GM23248 (cell line): ENCODE measurements at places on chromosomes 3 and 15. TPM values are rescaled to one million over a fixed set of nuclear protein-coding genes. Genes with fewer than 3 reads are reported as not detected.

SLC2A2 gene
- total RNA-seq, result not detected in 2 replicates

GRCh38 chr3:131903988-131904415 is 130.8 kb downstream of the CPNE4 start:
- DNase-seq, result peak; percentile 96

SPATA12 gene
- not detected in 2 replicates for total RNA-seq

SEMA3B gene
- 8.8 and 13.3 TPM in 2 replicates for total RNA-seq

GABRA5 gene
- total RNA-seq, result 0.22 and 0.25 TPM in 2 replicates

DNA sequence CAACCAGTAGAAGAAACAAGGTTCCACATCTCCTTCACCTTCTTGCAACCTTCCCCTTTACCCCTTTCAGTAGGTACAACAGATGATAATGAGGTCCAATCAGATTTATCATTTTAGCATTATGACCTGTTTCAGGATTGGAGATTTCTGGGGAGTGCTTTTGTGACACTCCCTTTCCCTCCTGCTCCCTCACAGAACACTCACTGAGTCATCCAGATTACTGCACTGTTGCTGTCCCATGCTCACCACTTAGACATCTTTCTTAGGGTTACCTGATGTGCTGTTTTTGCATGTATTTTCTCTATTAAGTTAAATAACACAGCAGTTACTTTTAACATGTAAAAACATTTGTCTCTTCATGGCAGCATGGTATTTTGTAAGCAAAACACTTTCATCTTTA is 118.5 kb downstream of the MFSD1 start:
- DNase-seq, result peak; percentile 63

DNA sequence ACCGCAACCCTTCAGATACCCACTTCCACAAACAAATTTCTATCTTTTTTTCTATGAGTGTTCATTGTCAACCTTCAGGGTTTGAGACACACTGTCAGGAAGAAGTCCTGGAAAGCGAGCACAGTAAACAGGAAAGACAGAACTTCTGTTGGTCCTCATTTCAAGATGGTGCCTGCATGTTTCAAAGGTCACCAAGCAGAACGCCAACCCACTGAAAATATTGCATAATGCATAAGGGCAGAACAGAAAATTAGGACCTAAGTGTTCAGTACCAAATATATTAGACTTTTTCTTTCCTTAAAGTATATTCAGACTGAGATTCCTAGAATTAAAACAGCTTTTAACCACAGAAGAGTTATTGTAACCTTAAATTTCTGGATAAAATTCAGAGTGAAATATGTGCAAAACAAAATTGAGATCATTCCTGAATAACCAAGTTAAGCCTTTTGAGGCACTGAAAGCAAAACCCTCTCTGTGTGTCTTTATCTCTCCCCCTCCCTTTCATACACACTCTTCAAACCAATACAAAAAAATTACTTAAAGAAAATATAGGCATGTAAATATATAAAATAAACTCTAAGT is 387.8 kb upstream of the THBS1 start:
- no peak for DNase-seq

TM4SF1 gene
- total RNA-seq, result 7.2 and 10.5 TPM in 2 replicates

GRCh38 chr15:92273723-92274122 is 120.0 kb upstream of the ST8SIA2 start:
- DNase-seq, result no peak

GRCh38 chr3:182519569-182519968 is 273.7 kb upstream of the ATP11B start:
- DNase-seq, result no peak

WDR76 gene
- 9.0 and 11.3 TPM in 2 replicates for total RNA-seq

TEX55 gene
- not detected in 2 replicates for total RNA-seq

ALG1L2 gene
- not detected in 2 replicates for total RNA-seq

COL6A5 gene
- total RNA-seq, result not detected in 2 replicates

ITIH1 gene
- not detected in 2 replicates for total RNA-seq

DNA sequence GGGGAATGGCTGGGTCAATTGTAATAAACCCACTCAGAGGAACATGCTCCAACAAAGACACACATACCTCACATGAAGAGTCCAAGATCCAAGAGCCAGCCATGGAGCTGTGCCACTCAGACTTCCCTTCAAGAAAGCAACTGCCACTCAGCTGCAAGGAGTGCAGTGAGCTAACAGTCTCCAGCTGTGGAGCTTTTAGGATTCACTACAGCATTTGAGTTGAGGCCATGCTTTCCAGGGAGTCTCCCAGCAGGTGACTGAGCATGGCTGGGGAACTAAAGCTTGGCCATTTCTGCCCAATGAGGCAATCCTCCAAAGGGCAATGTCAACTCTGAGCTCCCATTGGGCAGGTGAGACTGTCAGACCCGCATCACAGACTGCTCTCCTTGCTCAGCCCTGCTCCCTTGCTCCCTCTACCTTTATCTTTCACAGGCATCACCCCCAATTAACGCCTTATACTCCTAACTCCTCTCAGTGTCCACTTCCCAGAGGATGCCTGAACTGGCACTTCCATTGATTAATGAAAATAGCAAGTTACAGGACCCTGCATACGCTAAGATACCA is 165.3 kb upstream of the CTNNB1 start:
- no peak for DNase-seq

- no peak for DNase-seq
Observed at GRCh38 chr3:13547591-13548371, 1.1 kb upstream of the FBLN2 start.

DNASE1L3 gene
- not detected in 2 replicates for total RNA-seq

- no peak for DNase-seq
Observed at GRCh38 chr15:36221992-36222391, 357.4 kb upstream of the CDIN1 start.

ELP6 gene
- total RNA-seq, result 25.7 and 28.6 TPM in 2 replicates

DNA sequence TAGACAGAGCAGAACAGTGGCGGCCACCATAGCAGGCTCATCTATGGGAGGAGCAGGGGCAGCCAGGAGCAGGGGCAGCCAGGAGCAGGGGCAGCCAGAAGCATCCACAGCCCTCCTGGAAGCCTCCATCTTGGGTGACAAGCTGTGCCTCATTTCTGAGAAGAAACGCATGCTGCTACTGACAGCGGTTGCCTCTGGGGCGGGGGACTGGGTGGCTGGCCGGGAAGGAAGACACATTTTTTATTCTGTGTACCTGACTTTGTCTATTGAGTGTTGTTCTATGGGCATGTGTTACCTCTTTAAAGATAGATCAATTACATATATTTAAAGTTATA is 71.5 kb upstream of the KLF13 start:
- no peak for DNase-seq
